ENCODE measurements at places on chromosomes 11 and 22.

DNA sequence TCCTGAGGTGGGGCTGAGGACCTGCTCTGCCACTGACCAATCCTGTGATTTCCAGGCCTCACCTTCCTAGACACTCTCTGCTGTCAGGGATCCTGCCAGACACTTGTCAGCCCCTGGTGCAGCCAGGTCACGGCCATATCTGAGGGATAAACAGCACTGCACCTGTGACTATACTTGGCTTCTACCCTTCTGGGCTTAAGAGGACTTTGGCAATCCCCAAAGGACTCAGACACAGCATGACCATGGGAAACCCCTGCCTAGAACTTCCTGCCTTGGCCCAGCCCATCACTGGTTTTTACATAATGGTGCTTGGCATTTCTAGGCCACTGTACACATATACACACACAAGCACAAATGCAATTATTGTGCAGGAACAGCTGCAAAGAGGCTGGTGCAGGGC is 11.6 kb upstream of the OLFML1 start:
- DNase-seq, result no peak

- DNase-seq, result no peak
Measured at GRCh38 chr11:60095477-60096120, 7.1 kb downstream of the MS4A2 start.

GRCh38 chr11:10858439-10859325 is 829 bp upstream of the ZBED5 start:
- DNase-seq, result no peak

DNA sequence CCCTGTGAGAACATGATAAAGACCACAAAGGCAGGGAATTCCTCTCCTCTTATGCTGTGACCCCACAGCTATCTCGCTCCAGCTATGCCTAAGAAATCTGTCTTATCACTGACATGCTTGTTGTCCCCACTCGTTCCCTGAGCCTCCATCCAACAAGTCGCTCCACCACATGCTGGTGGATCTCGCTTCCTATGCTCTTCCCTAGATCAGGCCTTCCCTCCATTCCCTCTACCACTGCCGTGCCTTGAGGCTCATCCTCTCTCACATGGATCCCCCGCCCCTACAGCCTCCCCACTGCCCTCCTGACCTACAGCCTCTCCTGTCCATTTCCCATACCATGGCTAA is 1.4 kb upstream of the DGAT2 start:
- no peak for DNase-seq

DNA sequence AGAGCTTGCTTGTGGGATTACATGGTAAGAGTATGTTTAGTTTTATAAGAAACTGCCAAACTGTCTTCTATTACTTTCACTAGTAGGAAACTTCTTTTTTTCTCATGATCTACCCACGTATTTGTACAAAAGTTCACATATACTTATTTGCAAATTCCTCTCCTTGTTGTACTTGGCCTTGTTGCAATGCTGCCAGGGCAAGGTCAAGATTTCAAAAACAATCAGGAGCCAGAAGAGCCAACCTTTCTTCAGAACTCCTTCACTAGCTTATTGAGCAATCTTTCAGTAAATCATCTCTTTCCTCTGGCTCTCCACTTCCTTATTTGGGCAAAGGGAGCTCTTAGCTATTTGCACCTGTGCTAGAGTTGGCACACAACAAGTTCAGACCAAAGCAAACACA is 9.7 kb downstream of the SRSF8 start:
- DNase-seq, result no peak

GRCh38 chr11:66317723-66318599 is 1.1 kb upstream of the CD248 start:
- no peak for DNase-seq

DNA sequence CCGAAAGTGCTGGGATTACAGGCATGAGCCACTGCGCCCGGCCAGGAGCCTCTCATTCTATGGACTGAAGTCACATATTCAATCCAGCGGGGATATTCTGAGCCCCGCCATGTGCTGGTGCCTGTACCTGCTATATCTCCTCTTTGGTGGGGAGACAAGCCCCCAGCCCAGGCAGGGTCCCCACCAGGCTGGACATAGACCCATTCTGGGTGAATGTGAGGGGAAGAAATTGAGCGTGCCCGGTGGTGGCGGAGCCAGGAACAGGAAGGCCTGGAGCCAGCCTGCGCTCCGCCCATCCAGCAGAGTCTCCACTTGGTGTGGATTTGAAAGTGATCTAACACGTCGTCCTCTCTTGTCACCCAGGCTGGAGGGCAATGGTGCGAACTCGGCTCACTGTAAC is 38.0 kb upstream of the CSNK1E start:
- DNase-seq, result no peak

DNA sequence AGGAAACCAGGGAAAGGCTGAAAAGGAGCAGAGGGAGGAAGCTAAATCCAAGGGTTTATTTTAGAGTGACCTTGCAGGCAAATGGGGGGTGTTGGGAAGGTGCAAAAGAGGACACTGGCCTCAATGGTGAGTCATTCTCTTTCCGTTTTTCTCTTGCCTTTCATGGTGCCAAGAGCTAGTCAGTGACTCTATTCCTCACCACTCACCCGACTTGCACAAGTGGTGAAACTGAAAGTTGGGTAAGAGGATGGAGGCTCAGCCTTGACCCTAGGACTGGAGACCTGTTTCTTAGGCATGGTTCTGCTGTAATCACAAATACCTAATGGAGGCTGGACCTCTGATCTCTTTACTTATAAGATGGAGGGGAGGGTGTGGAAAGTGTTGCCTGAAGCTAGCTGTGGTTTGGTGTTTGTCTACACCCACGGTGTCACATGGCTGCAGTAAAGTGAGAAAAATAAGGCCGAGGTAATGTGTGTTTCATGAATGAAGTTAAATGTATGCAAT is 67.3 kb upstream of the CREB3L1 start:
- DNase-seq, result no peak

DNA sequence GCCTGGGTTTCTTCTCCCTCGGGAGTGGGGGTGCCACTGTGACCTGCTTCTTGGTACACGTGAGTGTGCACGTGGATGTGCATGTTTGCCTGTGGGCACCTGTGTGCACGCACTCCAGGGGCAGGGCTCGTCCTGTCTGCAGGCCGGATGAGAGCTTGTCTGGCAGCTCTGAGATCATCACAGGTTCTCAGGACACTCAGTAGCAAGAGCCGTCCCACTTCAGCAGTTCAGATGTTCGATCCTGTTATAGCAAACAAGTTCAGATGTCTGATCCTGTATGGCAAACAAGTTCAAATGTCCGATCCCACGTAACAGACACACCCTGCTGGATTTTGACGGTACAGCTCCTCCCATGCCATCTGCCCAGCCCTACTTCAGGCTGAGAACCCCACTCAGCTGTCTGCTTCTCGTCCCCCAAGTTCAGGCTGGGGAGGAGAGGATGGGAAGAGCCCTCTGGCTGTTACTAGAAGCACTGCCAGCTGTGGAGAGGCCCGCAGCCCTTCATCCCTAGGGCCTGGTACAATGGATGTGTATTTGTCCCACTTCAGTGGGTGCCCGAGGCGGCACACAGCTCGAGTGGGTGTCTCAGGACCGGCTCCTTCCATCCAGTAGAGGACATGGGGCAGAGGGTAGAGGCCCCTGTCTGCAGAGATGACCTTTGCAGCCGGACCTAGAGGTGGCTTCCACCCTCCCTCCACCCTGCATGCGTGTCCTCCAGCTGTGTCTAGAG is 1126.9 kb downstream of the BRD1 start:
- DNase-seq, result no peak

- DNase-seq, result no peak
Measured at GRCh38 chr11:120318906-120319305, 6.2 kb upstream of the TLCD5 start.

DNA sequence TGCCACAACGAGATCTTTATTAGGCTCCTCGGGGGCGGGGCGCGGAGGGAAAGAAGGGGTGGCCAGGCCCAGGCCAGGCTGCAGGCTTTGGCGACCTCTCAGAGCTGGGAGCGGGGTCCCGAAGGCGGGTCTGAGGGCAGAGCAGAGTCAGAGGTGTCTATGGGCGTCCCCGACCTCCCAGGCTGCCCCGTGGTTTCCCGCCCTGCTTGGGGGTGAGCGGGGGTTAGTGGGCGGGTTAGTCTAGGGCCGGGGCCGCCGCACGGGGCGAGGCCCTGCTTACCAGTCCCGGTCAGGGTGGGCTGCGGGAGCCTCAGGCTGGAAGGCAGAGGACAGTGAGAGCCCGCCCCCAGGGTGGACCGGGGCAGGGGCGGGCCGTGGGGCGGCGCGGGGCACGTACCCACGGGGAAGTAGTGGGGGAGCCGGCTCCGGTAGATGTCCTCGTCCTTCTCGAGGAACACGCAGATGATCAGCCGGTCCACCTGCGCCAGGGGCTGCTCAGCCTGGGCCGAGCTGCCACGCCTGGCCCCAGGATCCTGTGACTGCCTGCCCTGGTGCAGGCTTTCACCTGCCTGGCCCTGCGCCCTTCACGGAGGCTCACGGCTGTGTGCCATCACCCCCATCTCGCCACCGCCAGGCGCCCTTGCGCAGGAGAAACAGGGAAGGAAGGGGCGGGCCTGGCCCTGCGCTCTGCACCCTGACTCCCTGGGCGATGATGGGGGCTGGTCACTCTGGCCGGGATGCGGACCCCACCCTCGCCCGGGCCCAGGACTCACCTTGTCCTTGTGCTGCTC is 12.5 kb downstream of the OTUB1 start:
- no peak for DNase-seq
